Femur (tissue), 1 donor: ENCODE measurements at places on chromosomes 5 and 9.

DNA sequence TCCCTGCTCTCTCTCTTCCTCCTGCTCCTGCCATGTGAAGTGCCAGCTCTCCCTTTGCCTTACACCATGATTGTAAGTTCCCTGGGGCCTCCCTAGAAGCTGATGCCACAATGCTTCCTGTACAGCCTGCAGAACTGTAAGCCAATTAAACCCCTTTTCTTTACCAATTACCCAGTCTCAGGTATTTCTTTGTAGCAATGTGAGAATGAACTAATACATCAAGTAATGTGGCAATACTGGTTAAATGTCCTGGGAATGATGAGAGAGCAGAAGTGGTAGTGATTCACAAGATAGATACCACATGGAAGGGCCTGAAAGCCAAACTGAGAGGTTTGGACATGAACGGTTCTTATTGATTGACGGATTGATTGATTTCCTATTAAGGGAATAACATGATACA, 62.6 kb upstream of the IL12B start:
- no peak for DNase-seq

DNA sequence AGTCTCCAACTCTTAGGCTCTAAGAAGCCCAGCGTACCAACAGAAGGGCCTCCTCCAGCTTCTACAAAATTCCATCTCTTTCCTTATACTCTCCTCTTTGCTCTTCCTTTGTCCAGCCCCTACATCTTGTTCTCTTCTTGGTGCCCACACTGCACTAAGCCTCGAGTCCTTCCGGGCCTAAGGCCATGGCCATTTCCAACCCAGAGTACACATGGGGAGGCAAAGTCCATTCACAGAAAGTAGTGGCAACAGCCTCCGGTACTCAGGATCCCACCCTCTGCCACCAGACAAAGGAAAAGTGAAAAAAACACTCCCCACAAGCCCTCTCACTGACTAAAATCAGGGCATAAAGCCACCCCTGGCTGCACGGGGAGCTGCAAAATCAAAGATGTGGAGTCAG, 60.3 kb downstream of the SAXO1 start:
- no peak for DNase-seq

- no peak for DNase-seq
These were observed 661.8 kb downstream of the DTWD2 start for GRCh38 chr5:118326481-118327045.

DNA sequence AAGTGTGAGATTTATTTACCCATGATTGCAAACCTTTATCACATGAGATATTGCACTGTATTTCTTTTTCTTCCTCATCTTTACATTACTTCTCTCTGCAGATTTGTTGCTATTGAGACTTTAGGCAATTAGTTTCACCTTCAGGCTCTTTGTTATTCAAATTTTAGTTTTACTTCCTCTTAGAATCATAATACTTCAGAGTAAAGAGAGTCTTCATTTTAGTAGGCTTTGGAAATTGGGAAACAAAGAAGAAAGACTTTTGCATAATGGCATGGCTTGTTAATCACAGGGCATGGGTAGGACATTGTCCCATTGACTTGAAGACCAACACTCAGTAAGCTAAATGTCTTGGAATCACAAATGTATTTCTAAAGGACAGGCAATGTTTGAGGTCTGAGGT, 1.2 kb upstream of the PCDHGA5 start:
- no peak for DNase-seq

DNA sequence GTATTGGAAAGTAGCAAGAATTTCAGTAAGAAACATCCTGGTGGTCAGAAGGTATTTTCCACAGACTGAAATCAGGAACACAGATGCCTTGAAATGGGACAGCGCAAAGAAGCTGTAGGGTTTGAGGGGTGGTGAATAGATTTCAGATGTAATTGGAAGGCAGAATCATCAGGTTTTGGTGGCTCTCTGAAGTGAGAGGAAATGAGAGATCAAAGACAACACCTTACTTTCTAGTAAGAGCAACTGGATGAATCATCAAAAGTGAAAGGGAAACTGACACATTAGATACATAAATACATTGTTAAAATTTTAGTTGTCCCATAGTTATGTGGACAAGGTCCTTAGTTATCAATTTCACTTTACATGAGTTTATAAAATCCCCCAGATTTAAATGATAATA, 188.2 kb upstream of the SLC27A6 start:
- DNase-seq = no peak

DNA sequence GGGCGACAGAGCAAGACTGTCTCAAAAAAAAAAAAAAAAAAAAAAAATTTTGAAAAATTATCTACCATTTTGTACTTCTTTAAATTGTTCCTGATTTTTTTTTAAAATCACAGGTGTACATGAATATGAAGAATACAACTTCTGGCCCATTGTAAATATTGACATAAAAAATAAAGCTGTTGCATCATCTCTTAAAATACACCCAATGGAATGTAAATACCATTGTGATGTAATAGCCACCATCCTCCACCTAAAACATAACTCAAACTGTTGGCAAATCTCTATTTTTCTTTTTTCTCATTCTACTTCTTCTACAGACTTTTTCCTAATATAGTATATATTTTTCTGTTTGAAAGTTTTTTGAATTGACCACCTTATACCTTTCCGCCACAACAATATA, 61.0 kb upstream of the TEX48 start:
- no peak for DNase-seq

- no peak for DNase-seq
These were observed 142.1 kb upstream of the NMUR2 start for GRCh38 chr5:152547202-152547601.

GRCh38 chr5:73544429-73545402, 20.7 kb downstream of the ANKRA2 start:
- no peak for DNase-seq

DNA sequence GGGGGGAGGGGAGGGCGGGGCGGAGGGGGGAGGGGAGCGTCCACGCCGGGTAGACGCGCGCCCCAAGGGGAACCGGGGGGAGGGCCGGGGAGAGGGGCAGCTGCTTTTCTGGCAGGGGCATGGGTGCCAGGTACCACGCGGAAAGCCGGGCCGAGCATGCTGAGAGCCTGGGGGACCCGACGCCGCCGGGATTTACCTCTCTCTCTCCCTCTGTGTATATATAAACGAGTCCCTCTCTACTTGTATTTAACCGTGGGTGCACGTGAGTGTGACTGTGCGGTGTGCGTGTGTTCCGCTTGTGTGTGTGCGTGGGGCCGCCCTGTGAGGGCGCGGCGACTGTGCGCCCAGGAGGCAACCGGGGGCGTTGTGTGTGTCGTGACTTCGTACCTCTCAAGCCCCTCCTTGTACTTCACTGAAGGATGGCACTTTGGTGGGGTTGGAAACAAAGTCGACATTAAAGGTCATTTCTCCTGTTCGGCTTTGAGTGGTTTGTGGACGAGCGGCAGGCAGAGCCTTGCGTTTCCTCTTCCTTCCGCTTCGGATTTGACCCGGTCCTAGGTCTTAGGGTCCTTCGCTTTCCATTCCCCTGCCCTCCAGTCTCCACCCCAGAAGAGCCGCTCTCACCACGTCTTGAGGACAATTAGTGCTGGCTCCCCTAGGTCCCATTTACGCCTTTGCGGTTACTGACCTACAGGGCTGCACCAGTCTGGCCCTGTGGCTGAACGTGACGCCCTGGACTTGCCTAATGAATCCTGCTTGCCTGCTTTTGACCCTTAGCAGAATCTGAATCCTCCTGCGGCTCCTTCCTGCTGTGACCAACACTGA, 36.2 kb upstream of the TTC1 start:
- no peak for DNase-seq

- no peak for DNase-seq
These were observed 893.5 kb upstream of the EDIL3 start for GRCh38 chr5:85278193-85278592.

DNA sequence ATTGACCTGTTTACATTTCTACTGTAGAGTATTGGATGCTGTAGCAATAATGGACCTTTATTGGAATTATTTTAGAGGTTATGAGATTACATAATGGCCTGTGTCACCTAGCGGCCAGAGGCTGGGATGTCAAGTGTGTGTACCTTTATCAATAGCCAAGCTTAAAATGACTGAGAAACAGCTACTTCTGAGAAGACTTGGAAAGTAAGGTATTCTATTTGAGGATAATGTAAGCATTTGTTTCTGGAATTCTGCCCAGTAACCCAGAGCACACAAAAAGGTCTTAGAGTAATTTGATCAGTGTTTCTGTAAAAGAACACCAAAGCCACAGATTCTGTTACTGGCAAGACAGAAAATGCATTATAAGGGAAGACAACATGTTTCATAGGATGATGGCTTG, 116.8 kb downstream of the MACIR start:
- no peak for DNase-seq

- no peak for DNase-seq
These were observed 49.5 kb downstream of the TJP2 start for GRCh38 chr9:69223605-69224004.

GRCh38 chr9:94639999-94640376, 670 bp upstream of the FBP1 start:
- DNase-seq = no peak

GRCh38 chr5:51544031-51544785, 161.0 kb downstream of the ISL1 start:
- no peak for DNase-seq
